Right renal pelvis (tissue), 4 donors: ENCODE measurements at places on chromosomes 1 and 21. TPM values are rescaled to one million over a fixed set of nuclear protein-coding genes. Genes with fewer than 3 reads are reported as not detected.

HES2 gene
- polyA plus RNA-seq = 0.73 TPM

CGN gene
- 39.3 TPM for polyA plus RNA-seq

- no peak for DNase-seq
Observed at GRCh38 chr1:5637171-5637570, 355.1 kb downstream of the NPHP4 start.

C8A gene
- not detected for polyA plus RNA-seq

- DNase-seq = no peak
Observed at GRCh38 chr1:113787663-113788062, 24.6 kb downstream of the RSBN1 start.

COL9A2 gene
- 18.8 TPM for polyA plus RNA-seq

DNA sequence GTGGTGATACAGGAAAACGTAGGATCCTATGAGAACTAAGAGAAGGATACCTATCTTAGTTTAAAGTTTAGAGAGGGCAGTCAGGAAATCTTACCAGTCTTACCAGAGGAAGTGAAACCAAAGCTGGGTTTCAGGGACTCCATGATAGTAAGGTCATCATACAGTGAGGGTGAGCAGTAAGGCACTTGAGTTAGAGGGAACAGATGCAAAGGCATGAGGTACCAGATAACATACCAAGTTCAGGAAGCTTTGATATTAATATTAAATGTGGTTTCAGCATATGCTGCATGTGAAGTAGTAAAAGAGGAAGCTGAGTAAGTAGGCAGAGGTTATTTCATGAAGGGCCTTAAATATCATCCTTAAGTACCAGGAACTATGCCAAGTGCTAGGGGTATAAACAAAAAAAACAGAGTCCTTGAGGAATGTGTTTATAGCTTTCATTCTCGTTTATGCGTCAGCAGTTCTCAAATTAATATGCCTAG is 16.9 kb downstream of the ATG4C start:
- no peak for DNase-seq

GRCh38 chr21:35548904-35549615 is 500.0 kb upstream of the RUNX1 start:
- no peak for DNase-seq
